ENCODE measurements at places on chromosomes 11 and 22.

- no peak for DNase-seq
Measured at GRCh38 chr11:95337972-95338429, 107.0 kb upstream of the SESN3 start.

- no peak for DNase-seq
Measured at GRCh38 chr11:71255323-71255722, 2.9 kb upstream of the SHANK2 start.

GRCh38 chr11:110908401-110909105 lies 196.3 kb upstream of the ARHGAP20 start:
- DNase-seq: peak; percentile 21

DNA sequence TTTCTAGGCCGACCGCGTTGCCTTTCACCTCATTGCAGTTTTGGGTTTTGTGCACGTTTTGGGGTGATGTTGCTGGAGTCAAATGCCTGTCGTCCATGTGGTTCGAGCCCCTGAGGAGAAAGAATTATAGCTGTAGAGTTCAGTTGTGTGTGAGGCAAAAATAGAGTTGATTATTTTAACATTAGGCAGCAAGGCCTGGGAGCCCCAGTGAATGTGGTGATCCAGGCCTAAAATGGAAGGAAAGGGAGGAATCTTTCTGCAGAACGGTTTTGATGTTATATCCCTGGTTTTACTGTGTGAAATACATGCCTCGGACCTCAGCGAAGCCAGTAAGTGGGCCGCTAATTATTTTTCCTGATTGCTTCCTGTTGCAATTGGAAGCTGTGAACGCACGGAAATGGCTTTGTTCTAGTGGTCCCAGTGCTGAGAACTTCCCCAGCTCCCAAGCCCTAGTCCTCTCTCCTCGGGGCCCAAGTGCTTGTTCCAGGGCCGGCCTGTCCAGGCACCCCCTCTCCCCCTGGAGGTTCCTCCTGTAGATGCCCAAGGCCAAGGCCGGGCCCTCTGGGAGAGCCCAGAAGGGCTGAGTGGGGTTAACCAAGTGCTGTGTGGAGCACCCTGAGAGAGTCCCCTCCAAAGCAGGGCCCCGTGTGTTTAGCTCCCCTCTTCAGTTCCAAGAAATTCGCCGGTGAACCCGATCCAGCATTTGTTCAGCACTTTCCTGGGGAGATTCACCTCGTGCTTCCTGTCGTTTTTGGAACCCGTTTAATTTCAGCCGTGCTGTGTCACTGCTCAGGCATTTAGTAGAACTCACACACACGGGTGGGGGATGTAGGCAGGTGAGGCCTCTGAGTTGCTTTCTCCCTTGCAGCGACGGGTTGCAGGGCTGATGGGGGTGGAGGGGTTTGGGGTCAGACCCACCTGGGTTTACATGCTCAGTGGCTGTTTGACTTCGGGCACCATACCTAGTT lies 2.1 kb downstream of the LRP5 start:
- no peak for DNase-seq

DNA sequence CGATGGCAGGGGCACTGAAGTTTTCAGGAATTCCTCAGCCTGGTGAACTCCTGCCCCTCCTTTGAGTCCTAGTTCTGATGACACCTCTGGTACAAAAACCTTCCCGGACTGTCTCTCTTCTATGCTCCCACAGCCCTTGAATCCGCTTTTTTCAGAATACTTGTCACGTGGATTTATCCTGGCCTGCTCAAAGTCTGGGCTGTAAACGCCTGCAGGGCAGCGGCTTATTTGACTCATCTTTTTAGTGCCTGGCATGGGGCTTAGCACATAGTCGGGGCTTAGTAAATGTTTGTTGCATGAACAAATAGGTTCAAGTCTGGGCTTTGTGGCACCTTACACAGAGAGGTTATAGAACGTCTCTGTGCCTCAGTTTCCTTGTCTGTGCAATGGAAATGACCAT lies 13.4 kb upstream of the KCNJ11 start:
- no peak for DNase-seq

GRCh38 chr11:31818874-31819331 lies 7.8 kb upstream of the PAX6 start:
- no peak for DNase-seq

DNA sequence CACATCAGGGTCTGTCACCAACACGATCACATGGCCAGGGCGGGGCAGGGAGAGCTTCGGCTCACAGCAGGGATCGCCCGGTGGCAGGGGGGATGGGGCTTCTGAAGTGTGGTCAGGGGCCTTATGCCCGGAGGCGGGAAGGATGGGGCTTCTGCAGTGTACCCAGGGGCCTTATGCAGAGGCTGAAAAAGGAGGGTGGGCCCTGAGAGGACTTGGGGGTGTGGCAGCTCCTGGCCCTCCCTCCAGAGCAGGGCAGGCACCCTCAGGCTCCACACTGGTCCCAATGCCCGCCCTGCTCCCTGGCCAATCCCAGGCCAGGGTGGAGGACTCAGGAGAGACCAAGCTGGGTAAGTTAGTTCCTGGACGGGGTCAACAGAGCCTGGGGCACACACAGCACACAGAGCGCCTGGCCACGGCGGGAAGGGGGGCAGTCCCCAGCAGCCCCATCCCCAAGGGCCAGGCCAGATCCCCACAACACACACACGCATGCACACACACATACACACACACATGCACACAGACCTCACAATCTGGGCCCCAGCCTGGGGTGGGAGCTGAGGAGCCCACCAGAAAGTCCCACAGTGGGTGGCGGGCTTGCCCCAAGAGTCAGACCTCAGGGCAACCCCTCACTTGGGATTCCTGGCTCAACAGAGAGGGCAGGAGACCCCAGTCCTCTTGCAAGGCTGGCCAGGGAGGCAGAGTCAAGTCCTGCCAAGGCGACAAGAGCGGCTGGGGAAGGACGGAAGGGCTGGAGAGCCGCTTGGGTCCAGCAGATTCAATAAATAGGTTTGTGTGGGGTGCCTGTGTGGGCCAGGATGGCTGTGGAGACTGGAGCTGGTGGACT lies 1.1 kb upstream of the CEND1 start:
- no peak for DNase-seq

DNA sequence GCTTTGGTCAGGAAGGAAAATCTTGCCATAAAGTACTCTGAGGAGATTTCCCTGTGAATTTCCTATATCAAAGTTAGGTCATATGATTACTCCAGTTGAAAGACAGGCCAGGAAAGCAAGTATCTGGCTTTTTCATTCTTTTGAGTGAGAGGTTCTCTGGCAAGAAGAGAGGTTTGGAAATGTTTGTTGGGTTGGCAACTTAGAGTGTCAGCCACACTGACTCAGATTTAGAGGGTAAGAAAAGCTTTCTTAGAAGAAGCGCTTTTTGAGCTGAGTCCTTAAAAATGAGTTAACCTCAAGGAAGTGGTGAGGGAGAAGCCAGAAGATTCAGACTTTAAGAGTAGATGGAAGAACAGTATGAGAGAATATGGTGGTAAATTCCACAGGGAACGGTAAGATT lies 86.1 kb upstream of the BDNF start:
- DNase-seq: no peak

- no peak for DNase-seq
Measured at GRCh38 chr11:65786008-65786785, 666 bp upstream of the OVOL1 start.

DNA sequence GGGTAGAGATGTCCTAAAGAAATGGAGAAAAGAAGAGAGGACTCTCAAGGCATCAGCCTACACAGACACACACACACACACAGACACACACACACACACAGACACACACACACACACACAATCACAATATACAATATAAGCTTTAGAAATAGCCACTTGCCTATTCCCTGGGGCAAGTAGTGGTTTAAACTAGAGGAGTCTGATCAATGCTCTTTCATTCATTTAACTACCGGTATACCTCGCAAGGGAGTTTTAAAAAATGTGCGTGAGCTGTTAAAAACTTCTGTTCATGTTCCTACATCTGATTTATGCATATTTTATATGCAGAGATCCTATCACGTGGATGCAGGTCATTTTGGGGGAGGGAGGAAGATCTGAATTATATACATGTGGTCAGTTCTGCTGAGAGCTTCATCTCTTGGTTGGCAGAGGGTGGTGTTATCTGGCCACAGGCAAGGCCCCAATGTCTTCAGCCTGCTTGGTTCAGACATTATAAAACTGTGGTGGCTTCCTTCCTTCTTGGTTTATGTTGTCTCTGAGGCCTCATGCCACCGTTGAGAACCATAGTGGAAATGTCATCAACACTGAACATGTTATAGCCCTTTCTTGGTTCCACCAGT lies 56.6 kb downstream of the SYT13 start:
- no peak for DNase-seq

- DNase-seq: peak; percentile 21
Measured at GRCh38 chr11:111604392-111605009, 2.3 kb downstream of the SIK2 start.

- no peak for DNase-seq
Measured at GRCh38 chr11:78560153-78560552, 14.5 kb downstream of the NARS2 start.

DNA sequence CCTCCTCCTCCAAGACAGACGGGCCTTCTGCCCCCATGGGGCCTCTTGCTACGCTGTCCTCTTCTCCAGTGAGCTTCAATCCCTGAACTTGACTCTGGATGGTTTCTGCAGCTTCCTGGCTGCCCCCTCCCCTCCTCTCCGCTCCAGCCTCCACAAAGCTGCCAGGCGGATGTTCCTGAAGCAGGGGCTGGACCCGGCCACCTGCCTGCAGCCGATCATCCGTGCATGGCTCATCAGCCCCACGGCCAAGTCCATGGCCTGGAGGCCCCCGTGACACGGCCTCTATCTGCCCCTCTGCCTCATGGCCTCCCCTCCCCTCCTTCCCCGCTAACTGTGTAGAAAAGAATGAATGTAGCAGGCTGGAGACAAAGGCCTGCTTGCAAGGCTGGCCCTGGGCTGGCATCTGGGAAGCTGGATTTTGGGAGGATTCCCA lies 6.8 kb upstream of the SUN2 start:
- DNase-seq: no peak

DNA sequence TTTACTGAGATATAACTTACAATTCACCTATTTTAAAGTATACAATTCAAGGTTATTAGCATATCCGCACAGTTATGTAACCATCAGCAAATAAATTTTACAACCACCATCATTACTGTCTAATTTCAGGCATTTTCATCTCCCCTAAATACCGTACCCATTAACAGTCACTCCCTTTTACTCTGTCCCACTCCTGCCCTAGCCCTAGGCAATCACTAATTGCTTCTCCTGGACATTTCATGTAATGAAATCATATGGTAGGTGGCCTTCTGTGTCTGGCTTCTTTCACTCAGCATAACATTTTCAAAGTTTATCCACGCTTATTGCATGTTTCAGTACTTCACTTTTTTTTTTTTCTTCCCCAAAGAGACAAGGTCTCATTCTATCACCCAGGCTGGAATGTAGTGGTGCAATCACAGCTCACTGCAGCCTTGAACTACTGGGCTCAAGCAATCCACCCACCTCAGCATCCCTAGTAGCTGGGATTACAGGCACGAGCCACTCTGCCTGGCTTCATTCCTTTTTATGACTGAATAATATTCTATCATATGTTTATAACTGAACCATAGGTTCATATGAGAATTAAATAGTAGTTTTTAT lies 61.4 kb upstream of the CHRM4 start:
- DNase-seq: no peak

- DNase-seq: no peak
Measured at GRCh38 chr11:70419307-70420007, 21.1 kb downstream of the CTTN start.

GRCh38 chr11:12291766-12292165 lies 85.6 kb upstream of the PARVA start:
- no peak for DNase-seq

- DNase-seq: no peak
Measured at GRCh38 chr22:30282616-30283046, 6.7 kb downstream of the CASTOR1 start.

GRCh38 chr22:36881504-36882245 lies 20.9 kb downstream of the NCF4 start:
- no peak for DNase-seq

GRCh38 chr11:66491315-66491935 lies 11.2 kb downstream of the DPP3 start:
- DNase-seq: no peak

DNA sequence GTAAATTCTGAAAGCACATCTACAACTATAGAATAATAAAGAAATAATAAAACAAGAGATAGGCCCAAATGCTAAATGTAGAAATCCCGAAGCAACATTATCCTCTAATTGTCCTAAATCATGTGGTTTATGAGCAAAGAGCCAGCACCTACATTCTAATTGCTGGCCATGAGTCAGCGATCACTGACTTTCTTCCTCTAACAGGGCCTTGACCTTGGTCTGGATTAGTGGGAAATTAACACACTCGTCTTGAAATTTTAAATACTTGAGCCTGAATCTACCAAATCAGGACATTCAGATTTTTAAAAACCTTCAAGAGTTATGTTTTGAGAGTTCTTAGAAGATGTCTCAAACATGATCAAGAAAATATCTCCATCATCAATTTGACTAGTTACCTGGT lies 727.6 kb downstream of the METTL15 start:
- no peak for DNase-seq

DNA sequence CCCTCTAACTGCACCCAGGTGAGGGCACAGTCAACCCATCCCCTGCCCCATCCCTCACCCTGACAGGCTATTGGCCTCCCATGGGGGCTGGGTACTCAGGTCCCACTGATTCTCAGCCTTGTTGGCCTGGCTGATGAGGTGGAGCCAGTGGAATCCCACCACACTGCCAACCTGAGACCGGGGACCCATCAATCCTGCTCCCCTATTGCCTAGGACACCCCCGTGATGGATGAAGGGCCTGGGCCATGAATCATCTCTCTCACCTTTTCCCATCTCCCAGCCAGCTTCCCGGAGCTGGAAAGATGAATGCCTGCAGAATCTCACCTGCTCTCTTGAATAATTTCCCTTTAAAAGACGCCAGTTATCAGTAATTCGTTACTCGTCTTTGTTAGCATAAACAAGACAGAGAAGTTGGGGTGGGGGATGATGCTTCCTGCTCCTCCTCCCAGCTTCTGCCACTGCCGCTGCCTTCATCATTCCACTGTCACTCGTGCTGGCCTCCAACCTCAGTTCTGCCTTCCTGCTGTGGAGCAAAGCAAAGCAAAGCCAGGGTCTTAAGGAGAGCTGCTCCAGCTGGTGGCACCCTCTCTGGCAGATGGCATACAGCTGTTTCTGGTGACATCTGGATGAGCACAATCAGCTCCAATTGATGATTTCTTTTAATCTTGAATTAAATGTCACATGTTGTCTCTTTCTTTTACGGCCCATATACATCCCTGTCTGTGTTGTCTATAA lies 204.0 kb upstream of the NECTIN1 start:
- DNase-seq: no peak

All from hepatic stellate cell (primary cell).